Esophagus squamous epithelium (tissue), 5 donors: ENCODE measurements at places on chromosomes 1 and 21.

DNA sequence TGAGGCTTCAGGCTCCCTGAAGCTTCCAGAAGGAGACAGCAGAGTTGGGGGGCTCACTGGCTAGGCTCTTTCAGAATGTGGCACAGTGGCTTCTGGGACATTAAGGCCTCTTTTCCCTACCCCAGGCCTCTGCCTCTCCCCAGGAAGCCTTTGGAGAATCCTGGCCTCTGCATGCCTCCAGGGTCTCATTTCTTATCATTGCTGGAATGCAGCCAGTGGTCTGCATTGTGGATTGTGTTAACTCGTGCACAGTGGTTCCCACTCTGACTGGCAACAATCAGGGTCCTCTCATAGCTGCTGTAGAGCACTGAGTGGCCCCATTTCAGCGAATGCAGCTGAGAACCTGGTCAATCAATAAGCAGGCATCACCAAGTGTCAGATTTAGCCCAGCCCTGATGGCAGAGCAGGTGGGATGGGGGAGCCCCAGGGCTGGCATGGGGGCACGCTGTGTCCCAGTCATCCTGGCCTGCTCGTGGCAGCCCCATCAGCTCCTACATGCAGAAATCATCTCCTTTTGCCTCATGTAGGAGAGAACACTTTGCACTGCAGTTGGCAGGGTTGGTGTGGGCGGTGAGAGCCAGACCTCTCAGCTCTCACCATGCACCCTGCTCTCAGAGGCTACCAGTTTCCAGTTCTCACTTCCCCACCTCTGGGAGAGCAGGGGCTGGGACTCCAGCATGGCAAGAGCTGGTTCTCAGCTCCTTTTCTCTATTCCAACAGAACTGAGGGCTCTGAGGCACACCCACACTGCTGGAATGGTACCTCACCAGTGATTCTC lies 13.4 kb downstream of the ADORA1 start:
- no peak for DNase-seq

- no peak for DNase-seq
Measured at GRCh38 chr1:47436979-47437446, 831 bp upstream of the FOXD2 start.

- DNase-seq = no peak
Measured at GRCh38 chr21:34946385-34946840, 102.7 kb downstream of the RUNX1 start.

DNA sequence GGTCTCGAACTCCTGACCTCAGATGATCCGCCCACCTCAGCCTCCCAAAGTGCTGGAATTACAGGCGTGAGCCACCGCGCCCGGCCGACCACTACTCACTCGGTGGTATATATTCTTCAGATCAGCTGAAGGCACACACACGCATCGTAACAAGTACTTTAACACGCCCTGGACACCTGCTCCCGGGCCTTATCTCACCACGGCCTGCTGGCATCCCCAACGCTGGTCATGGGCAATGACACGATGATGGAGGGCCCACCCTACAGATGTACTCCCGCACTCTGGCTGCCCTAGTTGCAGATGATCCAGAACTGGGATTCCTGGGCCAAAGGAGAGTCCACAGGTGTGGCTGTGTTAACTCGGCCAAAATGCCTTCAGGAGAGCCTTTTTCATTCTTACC lies 11.6 kb downstream of the UBE2J2 start:
- DNase-seq = no peak
